ENCODE measurements at places on chromosomes 2 and 18.

DNA sequence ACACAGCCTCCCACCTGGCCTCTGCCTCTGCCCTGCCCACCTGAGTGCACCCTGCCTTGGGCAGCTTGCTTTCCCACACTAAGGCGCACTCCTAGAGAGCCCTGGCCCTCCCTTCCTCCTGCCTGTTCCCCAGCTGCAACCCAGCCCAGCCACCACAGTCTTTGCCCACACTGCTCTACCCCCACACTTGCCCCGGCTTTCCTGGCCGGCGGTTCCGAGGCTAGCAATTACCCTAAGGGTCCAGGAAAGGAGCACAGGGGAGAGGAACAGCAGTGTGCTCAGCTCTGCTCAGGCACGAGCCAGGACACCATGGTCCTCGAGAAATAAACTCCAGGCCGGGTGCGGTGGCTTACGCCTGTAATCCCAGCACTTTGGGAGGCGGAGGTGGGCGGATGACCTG is 237.8 kb upstream of the RAB6C start:
- no peak for DNase-seq

DNA sequence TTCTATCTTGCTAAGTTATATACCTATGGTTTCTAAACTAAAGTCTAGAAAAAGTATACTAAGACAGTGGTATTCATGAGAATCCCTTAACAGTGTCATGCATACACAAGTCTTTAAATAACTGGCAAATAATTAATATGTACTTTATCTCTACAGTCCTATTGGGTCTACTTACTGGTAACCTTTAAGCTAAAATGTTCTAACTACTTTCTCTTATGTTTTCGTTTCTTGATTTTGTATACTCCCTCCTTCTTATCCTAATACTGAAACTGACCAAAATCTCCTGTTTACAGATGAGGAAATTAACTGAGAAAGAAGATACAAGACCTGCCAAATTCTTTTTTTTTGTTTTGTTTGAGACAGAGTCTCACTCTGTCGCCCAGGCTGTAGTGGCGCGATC is 74.6 kb downstream of the CCDC88A start:
- no peak for DNase-seq

DNA sequence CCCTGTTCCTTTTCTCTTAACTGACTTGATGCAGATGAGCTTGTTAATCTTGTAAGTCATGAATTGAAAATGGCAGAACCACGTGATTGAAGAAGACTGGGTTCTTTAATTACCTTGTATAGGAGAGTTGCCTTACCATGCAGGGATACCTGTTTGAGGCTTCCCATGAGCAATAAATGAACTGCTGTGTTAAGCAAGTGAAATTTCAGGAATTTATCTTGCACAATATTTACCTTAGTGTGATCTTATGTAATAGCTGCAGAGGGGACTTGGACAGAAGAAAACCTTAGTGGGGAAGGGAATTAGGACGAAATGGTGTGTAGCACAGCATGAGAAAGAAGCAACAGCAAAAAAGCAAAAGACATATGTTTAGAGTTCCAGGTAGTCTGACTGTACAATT is 384.0 kb upstream of the TMEFF2 start:
- DNase-seq = no peak

DNA sequence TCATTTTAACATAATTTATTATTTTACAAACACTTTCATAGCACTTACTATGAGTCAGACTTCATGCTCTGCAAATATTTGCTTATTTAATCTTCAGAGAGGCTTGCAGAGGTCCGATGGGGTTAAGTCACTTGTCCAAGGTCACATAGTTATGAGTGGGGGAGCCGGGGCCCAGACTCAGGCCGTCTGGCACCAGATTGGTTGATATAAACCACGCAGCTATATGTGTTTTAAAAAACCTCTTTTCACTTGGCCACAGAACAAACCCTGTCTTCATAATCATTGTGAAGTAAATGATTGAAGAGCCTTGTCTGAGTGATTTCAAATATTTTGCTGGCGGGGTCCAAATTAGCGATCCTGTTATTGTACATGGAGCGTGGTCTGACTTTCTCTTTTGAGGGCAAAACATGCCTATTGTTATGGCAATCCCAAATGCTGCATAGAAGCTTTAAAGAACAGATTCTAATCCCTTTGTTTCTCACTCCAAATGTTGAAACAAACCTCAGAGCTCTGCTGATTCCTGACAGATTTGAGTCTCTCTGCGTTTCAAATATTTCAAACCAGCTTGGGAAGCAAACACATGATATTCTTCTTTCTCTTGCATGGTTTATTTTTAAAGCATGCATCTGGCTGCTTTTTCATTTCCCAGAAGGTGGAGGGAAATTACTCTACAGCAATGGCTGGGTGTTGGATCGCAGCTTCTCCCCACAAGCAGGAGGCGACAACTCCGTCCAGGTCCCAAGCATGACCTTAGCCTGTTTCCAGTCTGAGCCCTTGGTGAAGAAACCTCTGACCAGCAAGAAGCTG is 142.4 kb downstream of the DDX1 start:
- DNase-seq = no peak

DNA sequence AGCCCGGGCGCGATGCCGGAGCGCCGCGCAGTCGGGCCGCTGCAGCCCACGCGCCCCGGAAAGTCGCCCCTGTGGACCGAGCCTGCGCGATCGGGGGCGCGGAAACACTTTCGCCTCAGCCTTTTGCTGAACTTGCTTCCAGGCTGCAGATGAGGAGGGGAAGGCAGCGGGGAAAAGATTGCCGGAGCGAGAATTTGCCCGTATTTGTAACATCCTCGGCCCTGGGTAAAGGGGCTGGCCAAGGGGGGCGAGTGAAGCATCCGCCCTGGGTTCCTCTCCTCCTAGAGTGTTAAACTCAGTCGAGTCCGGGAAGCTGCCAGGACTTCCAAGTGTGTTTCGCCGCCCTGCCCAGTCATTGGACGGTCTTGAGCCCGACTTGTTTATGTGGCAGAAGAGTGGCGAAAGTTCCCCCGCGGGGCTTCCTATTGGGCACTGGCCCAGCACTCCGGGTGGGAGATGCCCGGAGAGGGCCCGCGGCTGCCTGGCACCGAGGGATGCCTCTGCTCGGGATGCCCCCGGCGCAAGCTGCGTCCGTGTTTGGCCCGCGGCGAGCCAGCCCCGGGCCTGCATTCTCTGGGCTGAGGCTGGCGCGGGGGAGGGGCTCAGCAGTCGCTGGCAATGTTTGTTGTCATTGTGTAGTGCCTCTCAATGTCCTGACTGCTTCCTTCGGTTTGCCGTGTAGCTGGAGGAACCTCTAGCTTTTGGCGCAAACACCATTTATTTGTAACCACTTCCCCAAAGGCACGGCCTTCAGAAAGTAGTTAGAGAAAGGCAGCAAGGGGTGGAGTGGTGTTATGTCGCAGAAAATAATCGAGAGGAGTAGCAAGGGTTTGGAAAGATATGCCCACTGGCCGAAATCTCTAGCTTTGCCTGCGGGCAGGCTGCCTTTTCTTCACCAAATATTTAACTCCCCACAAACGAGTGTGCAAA is 1.1 kb downstream of the CYBRD1 start:
- no peak for DNase-seq

DNA sequence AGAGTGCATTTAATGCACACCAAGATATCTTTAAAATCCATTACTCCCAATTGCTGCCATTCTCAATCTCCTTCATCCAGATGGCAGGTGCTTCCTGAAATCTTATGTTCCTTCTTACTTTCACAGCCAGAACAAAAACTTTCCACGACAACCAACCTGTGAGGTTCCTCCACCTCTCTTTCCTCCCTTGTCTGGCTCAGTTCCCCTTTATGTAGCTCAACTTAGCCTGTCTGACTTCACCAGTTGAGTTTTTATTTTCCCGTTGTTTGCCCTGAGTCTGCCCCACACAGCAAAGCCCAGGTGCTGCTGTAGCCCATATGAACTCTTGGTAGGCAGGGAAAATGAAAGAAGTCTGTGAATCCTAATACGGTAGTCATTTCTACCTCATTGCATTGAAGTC is 112.5 kb downstream of the MREG start:
- DNase-seq = no peak

- no peak for DNase-seq
Measured at GRCh38 chr2:27685577-27685976, 21.9 kb downstream of the SLC4A1AP start.

- no peak for DNase-seq
Measured at GRCh38 chr18:37689841-37690240, 124.2 kb upstream of the CELF4 start.

DNA sequence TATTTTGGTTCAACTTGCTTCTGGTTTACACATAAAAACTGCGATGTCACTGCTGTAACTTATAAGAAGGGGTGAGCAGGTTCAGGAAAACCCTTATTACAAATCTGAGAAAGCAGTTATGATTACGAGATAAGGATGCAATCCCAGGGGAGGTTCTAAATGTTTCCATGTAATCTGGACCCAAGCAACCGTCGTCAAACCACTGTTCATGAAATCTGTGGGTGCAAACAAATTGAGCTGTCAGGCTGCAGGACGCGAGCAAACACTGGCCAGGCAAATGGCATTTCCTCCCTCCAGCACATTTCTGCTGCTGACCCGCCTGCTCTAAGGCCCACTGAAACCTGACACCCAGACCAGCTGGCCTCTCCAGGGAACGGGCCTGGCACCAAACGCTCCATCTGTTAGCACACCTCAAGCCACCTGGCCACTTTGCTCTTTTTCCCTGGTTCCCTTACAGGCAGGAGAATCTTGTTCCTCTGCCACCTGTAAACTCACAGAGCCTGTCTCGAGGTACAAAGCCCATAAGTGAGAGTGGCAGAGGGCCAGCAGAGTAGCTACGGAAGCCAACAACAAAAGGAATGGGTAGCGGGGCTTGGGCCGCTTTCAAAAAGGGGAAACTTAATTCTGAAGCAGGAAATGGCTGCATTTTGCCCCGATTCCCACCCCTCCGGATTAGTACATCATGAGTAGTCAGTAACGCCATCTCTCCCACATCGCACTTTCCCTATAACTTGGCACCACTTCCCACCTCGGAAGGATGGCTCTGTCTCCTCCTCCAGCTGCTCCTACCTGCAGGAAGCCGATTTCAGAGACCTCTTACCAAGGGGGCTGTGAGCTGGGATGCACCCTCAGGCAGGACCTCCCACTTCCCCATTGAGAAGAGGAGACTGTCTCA is 26.5 kb downstream of the CRACDL start:
- DNase-seq = no peak

GRCh38 chr18:11412811-11413210 is 196.6 kb upstream of the SLC35G4 start:
- no peak for DNase-seq

DNA sequence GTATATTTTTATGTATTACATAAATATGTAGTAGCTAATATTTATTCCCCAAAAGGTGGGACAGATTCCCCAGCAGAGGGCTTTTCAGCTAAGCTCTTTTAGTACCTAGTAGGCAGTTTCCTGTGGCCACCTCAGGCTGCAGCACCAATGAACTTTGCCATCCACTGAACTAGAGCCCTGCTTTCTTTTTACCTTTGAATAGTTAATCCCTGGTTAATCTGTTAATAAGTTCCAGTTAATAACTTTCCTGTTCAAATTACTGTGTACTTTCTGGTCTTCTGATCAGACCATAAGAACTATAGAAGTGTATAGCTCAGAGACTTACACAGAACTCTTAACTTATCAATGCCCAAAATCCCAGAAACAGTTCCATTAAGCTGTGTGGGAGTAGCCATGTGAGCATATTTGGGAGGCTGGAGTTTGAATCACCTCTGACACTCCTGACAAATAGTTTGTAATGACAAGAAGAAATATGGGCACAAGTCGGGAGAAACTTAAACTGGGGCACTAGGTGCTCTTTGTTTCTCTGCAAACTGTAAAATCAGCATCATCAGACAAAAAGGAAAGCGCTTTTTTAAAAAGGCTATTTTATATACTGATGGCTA is 40.0 kb downstream of the ASXL2 start:
- DNase-seq = no peak

DNA sequence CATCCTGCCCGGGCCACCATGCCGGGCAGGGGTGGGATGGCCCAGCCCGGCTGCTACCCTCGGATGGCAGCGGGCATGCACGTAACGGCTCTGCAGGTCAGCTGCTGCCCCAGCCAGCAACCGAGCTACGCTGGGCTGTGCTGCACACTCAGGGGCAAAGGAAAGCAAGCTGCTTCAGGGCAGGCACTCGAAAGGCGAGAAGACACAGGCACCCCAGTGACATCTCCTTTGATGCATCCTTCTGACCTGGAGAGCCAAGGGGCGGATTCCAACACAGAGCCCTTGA is 8.8 kb downstream of the HDAC4 start:
- DNase-seq = no peak

- no peak for DNase-seq
Measured at GRCh38 chr2:30470426-30470825, 23.4 kb downstream of the LCLAT1 start.

- no peak for DNase-seq
Measured at GRCh38 chr18:76524900-76525698, 30.1 kb upstream of the ZNF516 start.

DNA sequence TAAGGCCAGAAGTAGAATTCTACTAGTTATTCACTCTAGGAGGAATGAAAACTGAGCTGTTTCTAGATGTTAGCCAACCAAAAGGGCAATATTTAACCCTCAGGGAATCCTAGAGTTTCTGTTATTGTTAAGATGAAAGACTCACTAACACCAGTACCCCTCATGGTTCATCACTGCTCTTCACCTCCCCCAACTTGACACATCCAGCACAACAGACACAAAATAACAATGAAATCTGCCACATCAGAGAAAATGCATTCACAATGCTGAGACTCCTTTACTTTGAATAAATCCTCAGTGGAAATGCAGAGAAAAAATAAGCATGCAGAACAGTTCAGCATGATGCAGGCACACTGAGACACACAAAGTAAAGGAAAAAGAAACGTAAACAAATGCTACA is 111.3 kb downstream of the RIF1 start:
- no peak for DNase-seq

DNA sequence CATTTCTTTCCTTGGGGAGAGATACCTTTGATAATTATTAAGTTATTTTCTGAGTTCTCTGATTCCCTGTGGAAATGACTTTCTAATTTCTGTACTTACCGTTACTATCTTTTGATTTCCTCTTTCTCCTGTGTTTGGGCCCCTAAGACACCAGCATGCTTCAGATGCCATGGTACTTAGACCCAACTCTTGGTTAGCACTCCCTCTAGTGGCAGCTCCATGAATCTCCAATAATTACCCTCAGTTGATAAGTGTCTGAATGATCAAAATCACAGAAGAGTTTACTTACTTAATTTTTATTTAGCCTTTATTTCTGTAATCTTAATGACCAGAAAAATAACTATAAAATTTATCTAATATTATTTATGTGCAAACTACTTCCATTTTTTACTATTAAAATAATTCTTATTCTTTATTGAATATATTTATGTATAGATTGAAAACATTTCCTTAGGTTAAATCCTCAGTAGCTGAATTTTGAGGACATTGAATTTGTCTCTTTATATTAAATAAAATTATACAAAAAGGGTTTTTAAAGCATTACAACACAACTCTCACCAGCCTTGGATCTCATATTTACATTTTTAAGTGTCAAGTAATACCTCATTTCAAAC is 300.4 kb downstream of the KCNS3 start:
- DNase-seq = no peak

GRCh38 chr2:57218206-57218605 is 828.4 kb upstream of the VRK2 start:
- DNase-seq = no peak

GRCh38 chr18:43061816-43062215 is 53.7 kb downstream of the RIT2 start:
- no peak for DNase-seq

- no peak for DNase-seq
Measured at GRCh38 chr2:235263205-235264120, 230.4 kb upstream of the AGAP1 start.

- DNase-seq = no peak
Measured at GRCh38 chr2:37973615-37974353, 48.7 kb downstream of the RMDN2 start.

GRCh38 chr18:26419746-26420145 is 128.6 kb downstream of the KCTD1 start:
- no peak for DNase-seq

- DNase-seq = no peak
Measured at GRCh38 chr2:165743442-165743841, 50.6 kb downstream of the GALNT3 start.

Measured in activated T-helper 1 cell treated with anti-CD3 and anti-CD28 coated beads, Interleukin-2, amount 50 U/mL, for 16 hours (primary cell).